ENCODE measurements at places on chromosomes 7 and 10.

DNA sequence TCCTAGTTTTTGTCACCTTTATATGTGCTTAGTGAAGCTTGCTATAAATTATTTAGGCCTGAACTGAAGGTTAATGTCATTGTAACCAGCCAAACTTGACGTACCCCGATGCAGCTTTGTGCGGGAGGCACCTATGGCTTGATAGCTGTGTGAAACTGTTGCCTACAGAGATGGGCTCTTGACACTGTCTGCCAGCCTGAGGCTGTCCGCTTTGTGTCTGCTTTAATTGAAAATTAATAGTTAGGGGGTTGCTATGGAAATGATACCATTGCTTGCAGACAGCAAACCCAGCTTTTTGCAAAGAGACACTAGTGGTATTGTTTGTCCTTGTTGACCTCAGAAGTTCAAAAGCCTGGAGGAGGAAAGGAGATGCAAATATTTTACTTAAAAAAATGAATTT is 2.1 kb upstream of the FOXP2 start:
- no peak for DNase-seq

GRCh38 chr7:22811746-22812280 is 10.8 kb downstream of the TOMM7 start:
- no peak for DNase-seq

GRCh38 chr7:45657890-45658715 is 83.9 kb downstream of the ADCY1 start:
- no peak for DNase-seq

DNA sequence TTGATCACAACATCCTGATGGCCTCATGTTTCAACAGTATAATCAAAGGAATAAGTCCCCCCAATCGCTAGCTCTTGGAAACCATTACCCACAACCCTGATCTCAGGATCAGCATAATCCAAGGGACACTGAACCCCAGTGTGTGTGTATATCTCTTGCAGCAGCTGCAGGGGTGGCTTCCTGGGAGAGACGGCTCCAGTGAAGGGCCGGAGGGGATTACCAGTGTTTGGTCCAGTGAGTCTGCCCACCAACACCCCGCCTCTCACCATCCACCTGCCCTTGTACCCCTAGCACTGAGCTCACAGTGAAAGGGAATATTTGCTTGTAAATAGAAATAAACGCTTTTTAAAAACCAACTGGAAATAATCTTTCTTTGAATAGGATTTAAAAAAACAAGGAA is 63.1 kb downstream of the FAM53B start:
- no peak for DNase-seq

GRCh38 chr10:21039721-21040120 is 142.6 kb upstream of the NEBL start:
- no peak for DNase-seq

DNA sequence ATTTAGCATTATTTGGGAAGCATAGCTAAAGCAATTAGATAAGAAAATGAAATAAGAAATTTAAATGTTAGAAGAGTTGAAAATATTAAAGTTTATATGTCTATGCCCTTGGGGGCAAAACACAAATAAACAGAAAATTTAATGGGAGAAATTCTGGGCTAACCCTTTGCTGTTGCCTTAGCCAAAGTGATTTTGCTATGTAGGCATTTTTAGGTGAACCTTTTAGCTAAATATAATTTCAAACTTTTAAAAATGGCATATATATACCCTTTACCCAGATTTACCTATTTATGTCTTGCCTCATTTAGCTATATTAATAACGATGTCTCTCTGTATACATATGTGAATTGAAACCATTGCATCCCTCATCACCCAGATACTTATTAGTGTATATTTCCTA is 20.1 kb downstream of the NFE2L3 start:
- no peak for DNase-seq

DNA sequence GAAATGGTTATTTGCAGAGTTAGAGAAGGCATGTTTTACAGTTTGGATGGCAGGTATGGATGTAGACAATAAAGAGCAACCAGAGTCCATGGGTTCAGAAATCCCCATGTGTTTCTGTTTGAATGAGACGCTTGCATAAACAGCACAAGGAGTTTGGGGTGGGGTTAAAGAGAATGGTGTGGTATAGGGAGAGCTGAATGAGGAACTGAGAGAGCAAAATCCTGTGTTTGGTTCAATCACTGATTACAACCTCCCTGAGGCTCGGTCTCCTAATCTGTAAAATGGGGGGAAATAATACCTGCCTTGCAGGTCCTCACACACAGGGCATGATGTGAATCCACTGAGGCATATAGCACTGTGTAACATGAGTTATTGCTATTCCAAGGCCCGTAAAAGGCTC is 23.7 kb downstream of the CAV1 start:
- no peak for DNase-seq
